ENCODE measurements at places on chromosomes 4 and X.

- no peak for DNase-seq
These were observed 178.8 kb downstream of the SNCA start for GRCh38 chr4:89657931-89658700.

GRCh38 chrX:70016513-70016912 is 33.2 kb downstream of the AWAT2 start:
- DNase-seq: no peak

GRCh38 chr4:48372272-48372671 is 30.9 kb downstream of the SLAIN2 start:
- DNase-seq: no peak

DNA sequence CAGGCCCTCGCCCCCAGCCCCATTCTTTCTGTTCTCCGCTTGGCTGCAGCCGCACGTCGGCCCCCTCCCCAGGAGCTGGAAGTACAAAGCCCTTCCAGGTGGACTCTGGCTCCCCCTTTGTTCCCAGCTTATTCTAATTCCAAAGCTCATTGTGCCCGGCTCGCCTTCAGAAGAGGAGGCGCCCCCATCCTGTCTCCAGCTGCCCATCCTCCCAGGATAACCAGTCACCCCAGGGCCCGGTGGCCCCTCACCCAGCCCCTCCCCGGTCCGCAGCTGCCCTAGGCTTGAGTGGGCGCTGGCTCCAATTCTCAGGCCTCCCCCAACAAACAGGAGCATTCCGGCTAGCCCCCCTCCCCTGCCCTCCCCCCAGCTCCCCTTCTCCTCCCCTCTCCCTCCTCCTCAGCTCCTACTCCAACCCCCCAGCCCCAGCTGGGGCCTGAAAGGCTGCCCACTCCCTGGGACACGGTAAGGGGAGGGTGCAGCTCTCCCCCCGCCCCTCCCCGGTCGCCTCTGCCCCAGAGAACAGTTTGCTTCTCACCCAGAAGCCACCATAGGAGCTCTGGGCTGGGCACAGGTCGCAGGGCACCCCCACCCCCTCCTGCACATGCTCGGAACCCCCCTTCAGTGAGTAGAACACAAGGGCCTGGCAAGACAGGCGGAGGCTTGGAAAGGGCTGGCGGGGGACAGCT is 3.1 kb upstream of the SLC6A8 start:
- no peak for DNase-seq

GRCh38 chrX:9790866-9791265 is 4.6 kb downstream of the SHROOM2 start:
- no peak for DNase-seq

- peak; percentile 19 for DNase-seq
These were observed 75.9 kb upstream of the AFAP1 start for GRCh38 chr4:8015512-8015911.

DNA sequence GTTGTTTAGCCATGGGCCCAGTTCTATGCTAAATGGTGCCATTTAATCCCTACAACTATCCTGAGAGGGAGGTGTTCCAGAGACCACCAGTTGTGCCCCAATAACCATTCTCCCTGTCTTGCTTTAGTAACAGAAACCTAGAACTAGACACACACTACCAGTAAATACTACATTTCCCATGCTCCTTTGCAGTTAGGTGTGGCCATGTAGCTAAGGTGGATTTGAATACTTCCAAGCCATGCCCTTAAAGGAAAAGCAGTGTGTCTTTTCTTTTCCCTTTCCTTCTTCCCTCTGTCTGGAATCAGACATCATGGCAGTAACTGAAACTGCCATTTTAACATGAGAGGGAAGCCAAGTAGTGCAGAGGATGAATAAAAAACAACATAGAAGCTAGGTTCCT is 90.9 kb upstream of the TMEM33 start:
- no peak for DNase-seq

DNA sequence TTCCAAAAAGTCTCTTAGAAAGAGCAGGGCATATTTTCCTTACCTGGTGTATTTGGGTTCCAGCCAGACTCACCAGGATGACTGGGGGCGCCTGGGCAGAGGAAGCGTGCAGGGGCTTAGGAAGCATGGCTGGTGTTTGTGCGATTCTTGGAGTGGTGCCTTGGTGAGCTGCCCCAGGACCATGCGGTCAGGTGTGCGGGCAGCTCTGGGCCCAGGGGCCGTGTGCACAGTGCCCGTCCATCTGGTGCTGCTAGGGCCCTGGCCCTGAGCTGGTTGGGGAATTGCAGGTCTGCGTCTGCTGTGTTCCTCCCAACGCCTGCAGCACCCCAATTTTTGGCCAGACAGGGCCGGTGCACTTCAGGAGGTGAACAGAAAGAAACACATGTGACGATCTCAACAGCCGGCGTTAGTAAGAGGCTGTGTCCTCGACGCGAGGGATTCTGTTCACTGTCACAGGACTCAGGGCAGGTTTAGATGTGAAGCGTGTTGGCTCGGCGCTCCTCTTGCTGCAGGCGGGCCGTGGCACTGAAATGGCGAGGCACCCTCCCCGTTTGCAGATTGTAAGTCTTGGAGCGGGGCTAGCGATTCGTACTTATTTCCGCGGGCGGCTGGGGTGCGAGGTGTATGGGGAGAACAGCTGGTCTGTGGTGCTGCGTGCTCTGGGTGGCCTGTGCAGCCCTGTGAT is 15.2 kb downstream of the RGS12 start:
- DNase-seq: no peak

GRCh38 chr4:158314756-158315487 is 104.6 kb downstream of the TMEM144 start:
- peak; percentile 89 for DNase-seq

All from foreskin fibroblast (primary cell).